ENCODE measurements at places on chromosomes 2 and 18. TPM values are rescaled to one million over a fixed set of nuclear protein-coding genes. Genes with fewer than 3 reads are reported as not detected.

TRAF3IP1 gene
- 8.7 TPM for total RNA-seq

KCNS3 gene
- total RNA-seq: 0.34 TPM

STK17B gene
- 56.0 TPM for total RNA-seq

DTYMK gene
- total RNA-seq: 14.0 TPM

UGT1A5 gene
- not detected for total RNA-seq

RAX gene
- not detected for total RNA-seq

Data from cardiac ventricle fibroblast (primary cell).